Daoy (cell line): ENCODE measurements at places on chromosomes 1 and 21.

DNA sequence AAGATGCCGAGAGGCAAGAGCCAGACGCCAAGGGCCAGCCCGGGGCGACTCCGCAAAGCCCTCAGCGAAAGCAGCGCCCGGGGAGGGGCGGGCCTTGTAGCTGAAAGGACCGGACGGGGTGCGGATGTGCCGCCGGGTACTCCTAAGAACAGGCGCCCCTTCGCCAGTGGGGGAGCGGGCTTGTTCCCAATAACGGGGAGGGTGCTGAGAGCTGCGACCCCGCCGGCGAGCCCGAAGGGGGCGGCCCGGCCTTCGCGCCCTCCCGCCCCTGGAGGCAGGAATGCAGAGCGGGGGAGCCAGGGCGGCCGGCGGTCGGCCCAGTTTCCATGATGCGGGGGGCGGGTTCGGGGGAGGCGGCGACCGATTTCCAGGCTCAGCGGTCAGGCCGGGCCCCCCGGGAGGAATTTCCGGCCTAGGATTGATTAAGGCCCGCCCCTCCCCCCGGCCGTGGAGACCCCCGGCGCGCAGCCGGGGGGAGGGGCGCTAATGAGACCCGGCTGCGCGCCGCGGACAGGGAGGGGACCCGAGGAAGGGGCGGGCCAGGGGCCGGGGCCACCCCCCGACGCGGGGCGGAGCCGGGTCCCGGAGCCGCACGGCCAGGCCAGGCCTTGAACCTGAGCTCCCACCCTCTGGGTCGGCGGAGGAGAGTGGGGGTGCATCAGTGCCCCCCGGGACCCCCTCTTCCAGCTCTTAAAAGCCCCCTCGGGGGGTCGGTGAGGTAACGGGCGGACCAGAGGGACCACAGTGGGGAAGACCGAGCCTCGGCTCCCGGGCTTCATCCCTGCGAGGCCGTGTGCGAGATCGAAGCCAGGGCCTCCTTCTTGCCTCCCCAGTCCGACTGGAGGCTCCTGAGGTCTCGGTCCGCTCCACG is 898 bp upstream of the TMEM200B start:
- peak; percentile 81 for DNase-seq

- DNase-seq = peak; percentile 80
These were observed at the start of gene VWA1 for GRCh38 chr1:1435106-1435903. VWA1 (plus strand) TSS chr1:1435690; CDS start chr1:1435749, 59 bp downstream.

DNA sequence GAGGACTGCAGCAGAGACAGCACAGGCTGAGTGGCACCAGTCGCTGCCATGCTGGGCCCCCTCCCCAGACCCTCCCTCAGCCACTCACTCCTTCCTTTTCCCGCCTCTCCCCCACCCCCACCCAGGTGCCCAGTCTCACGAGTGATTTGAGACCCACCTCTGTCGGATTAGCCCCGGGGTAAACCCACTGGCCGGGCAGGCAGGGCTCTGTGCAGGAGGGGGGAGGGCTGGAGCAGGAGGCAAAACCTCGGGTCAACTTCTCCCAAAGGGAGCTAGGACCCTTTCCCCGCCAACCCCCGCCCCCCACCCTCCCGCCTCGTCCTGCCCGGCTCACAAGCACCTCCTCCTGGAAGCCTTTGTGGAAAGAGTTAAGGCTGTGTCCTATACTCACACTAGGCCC is 3.5 kb upstream of the MRPL24 start:
- no peak for DNase-seq

- DNase-seq = no peak
These were observed 65.2 kb downstream of the NOS1AP start for GRCh38 chr1:162134646-162135045.

DNA sequence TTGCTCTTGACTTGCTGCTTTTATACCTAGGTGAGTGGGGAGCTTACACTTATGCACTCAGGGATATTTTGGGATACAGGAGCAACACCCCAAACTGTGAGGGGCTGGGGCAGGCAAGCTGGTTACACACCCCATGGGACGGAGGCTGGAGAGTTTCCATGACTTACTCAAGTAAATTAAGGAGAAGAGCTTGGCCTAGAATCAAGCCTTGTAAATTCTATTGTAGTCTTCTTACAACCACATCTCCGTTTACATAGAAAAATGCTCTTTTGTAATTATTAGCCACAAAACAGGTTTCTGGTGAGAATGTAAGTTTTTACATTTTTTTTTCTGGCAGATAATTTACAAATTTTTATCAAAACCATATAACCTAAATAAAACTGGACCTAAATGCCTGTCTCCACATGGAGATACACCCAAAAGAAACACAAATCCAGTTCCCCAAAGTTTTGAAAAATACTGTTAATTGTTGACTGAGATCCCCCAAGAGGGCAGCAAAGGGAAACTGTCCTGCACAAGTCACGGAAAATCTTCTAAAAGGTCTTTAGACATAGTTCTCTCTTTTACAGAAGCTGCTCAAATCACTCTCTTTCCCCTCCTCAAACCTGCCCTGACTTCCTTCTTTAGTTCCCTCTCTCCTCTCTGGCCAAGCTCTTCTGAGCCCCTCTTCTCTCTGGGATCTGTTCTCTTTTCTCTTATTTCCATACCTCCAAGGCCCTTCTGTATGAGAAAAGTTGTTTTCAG is 134.0 kb downstream of the HIVEP3 start:
- DNase-seq = no peak

DNA sequence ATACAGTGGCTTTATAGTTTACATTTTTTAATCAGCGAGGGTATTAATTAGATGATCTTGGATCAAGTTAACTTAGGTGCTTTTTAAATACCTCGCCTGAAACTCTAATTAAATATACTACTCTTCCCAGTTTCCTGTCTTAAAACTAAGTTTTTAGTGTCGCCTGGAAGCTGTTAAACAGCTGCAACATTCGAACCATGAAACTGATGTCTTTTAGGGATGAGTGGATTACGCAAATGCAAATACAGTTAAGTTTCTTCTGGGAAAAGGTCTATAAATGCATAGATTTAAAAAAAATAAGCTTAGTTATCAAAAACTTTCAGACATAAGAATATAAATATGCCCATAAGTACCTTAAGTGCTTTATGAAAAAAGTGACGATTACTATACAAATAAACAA is 228.3 kb downstream of the PTPRC start:
- DNase-seq = no peak

DNA sequence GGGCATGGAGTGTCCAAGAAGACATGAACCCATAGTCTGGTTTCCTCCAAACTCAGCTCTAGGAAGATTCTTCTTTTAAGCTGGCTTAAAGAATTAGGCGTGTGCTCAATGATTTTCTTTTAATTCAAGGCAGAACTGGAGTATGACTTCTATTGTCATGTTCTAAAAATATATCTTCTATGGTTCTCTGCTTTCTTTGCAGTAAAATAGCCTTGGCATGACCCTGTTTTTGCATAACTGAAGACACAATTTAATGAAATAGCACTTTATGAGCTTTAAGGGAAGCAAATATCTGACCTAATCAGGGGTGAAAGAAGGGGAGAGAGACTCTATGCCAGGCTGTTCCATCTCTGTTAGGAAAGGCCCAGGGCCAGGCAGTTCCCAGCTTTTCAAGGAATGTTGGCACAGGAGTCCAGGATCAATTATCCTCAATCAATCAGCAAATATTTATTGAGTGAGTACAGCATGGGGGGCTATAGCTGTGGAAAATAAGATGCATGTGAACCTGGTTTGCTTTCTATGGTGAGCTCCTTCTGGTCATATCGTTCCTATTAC is 7.2 kb upstream of the CSF1 start:
- DNase-seq = no peak

DNA sequence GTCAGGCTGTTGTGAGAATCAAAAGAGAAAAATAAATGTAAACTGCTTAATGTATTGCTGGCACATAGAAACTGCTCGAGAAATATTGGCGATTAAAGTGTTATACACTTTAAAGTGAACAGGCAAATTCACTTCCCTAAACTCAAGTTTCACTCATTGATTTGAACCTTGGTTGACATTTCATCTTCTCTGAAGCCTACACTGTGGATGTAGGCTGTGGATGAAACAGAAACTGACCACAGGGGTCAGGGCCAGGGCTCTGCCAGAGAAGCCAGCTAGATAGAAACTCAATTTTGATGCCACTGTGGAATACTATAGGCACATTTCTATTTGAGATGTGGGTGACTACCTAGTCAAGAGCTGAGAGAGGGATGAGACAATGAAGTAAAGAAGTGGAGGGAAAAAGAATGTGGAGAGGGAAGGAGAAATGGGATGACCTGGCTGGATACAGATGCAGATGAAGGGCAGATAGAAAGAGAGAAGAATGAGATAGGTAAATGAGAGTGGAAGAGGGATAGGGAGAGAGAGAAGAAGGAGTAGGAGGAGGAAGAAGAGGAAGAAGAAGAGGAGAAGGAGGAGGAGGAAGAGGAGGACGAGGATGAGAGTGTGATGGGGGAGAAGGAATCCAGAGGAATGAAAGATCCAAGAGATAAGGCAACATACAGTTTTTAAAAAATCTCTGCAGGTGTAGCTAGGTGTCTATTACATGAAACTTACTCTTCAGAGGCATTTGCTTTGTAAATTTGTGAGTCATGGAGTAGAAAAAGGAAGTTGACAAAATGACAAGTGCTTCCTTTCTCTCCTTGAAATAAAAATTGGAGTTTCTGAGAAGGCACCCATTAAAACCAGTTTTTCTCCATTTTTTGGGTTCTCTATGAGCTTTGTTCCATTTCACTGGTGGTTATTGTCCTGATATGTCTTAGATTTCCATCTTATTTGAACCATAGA is 17.4 kb upstream of the CD1D start:
- no peak for DNase-seq

DNA sequence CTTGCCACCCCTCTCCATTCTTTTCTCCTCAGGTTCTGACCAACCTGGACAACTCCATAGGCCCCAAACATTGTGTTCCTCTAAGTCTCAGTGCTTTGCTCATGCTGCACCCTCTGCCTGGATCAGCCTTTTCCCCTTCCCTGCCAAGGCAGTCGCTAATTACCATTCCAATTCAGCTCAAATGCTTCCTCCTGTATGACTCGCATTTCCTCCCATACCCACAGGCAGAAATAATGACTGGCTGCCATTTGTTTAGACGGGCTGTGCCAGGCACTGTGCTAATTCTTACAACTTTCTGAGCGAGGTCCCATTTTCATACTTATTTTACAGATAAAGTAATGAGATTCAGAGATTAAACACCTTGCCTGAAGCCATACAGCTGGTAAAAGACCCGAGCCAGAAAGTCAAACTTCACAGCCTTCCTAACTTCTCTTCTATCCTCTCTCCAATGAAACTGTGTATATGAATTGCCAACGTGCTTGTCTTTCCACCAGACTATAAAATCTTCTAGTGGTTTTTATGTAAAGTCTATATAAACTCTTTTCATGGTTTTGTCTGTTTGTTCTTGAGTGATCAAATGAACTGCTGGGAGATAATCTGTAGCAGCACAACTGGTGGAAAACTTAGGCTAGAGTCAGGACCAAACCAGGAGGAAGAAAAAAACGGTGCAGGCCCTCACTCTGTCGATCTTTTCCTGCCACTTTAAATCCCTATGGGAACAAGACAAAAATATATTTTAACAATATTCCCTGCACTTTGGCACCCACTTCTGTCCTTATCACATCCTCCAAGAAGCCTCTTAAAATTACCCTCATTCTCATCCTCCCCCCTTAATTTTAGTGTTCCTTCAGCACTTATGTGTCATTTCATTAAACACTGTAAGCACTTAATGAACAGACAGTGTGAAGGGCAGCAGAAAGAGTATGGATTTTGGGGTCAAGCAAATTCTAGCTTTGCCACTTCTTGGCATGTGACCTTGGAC is 33.7 kb downstream of the RAB3B start:
- peak; percentile 67 for DNase-seq

- DNase-seq = no peak
These were observed 32.2 kb downstream of the SLC30A7 start for GRCh38 chr1:100928128-100928527.

DNA sequence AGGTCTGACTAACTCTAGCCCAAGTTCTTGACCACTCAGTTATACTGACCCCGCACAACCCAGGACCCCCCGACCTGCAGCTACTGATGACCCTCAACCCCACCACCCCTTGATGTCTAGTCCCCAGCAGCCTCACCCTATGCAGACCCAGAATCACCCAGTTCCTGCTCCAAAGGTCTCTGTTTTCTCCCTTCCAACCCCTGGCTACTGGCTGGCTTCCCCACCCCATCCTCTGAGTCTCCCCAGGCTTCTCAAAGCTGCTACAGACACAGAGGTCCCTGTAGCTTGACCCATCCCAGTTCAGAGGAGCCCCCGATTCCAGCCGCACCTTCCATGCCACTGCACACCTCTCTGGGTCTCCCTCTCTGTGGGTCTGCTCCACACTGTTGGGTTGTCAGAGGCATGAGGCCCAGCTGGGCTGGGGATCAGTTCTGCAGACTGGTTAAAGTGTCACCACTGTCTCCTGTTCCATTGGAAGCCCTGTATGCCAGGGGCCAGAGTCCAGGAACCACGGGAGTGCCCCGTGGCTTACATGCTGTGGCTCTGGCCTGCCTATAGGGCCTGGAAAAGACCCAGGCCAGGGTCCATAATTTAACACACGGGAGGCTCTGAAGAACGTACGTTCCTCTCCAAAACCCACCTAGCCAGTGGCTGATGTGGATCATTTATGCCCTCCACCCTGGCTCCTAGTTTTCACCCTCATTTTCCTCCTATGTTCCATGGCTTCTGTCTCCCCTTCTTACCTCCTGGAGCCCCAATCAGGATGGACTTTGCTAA is 497 bp downstream of the PKLR start:
- no peak for DNase-seq

GRCh38 chr21:32257962-32258785 is 20.7 kb downstream of the MIS18A start:
- peak; percentile 87 for DNase-seq

DNA sequence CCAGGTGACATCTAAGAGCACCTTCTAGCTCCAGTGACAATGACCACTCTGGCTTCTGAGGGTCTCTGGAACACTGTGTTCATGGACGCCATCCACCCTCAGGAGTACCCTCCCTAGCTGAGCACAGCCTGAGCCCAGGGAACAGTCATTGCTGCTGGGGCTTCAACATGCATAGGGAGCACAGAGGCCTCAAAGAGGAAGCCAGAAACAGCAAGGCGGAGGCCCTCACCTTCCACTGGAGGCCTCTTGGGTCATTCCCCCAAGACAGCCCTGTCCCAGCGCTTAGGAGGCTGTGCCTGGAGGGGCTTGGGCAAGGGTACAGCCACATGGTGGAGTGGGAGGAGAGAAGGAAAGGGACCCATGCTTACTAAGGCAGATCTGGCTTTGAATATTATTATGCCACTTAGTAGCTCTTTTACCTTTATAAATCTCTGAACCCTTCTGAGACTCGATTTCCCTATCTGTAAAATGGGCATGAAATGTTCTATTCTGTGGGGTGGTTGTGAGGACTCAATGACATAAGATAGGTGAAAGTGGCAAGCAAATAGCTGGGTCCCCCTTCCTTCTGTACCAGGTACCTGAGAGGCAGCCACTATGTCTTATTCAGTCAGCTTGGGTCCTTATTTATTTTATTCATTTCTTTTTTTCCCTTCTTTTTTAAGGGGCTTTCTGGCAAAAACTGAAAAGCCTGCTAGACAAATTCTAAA is 32.8 kb downstream of the PTAFR start:
- DNase-seq = no peak

GRCh38 chr1:216580538-216581057 is 142.6 kb downstream of the ESRRG start:
- no peak for DNase-seq

DNA sequence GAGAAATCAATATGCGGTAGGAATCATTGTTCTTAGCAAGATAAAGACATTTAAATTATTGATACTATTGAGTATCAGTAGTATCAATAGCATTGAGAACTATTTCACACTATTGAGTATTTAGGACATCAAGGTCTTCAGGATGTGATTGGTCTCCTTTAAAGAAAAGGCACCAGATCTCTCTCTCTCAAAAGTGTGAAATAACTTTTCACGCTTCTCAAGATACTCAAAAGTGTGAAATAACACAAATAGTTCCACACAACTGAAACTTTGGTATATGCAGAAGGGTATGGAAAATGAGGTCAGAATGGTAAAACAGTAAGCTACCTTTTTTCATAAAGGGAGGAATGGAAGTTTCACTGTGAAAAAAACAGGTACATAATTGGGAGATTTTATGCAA is 6.7 kb upstream of the PYHIN1 start:
- no peak for DNase-seq
